Adrenal gland (tissue), 19 donors: ENCODE measurements at places on chromosomes 5 and 9. TPM values are rescaled to one million over a fixed set of nuclear protein-coding genes. Genes with fewer than 3 reads are reported as not detected.

The ANKH gene
- 33.5 TPM for total RNA-seq

The PIP5K1B gene
- total RNA-seq = 4.9 TPM

The CCL27 gene
- total RNA-seq = not detected

The SCGB3A2 gene
- not detected for total RNA-seq

The SIGMAR1 gene
- 78.2 TPM for total RNA-seq

The SOX30 gene
- 0.11 TPM for total RNA-seq

The OGN gene
- 24.3 TPM for total RNA-seq

The ACTBL2 gene
- not detected for total RNA-seq

The PCDHGA12 gene
- 13.9 TPM for total RNA-seq

The SLIT3 gene
- 94.1 TPM for total RNA-seq

- no peak for DNase-seq
Observed at GRCh38 chr9:77956555-77956954, 75.1 kb downstream of the GNAQ start.

- DNase-seq = no peak
Observed at GRCh38 chr5:141359790-141360426, at the start of gene PCDHGB2. Gene PCDHGB2 (plus strand): TSS chr5:141359994. CDS start chr5:141360136, 142 bp downstream.

GRCh38 chr5:151328734-151329133, 18.6 kb downstream of the SLC36A2 start:
- no peak for DNase-seq

GRCh38 chr9:110443866-110444220, 106.2 kb upstream of the TXNDC8 start:
- DNase-seq = no peak

DNA sequence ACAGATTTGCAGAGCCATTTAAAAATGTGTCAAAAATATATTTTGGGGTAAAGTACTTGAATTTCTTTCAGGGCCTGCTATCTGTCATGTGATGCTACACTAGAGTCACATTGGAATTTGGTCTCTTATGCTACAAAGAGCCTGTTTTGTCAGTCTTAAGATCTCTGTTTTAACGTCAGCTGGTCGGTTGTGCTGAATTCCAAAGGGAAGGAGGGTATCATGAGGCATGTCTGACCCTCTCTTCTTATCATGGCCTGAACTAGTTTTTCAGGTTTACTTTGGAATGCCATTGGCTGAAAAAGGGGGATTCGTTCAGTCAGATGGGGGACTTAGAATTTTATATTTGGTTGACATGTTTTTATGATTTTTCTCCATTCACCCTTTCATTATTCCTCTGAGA, 290.6 kb downstream of the CD180 start:
- DNase-seq = no peak

GRCh38 chr9:105141146-105141975, 103.1 kb upstream of the SLC44A1 start:
- DNase-seq = no peak

GRCh38 chr5:61627531-61627930, 295.5 kb downstream of the ZSWIM6 start:
- DNase-seq = no peak

- peak; percentile 67 for DNase-seq
Observed at GRCh38 chr9:19108038-19108437, 5.3 kb upstream of the HAUS6 start.

- DNase-seq = no peak
Observed at GRCh38 chr5:156476678-156477077, 149.7 kb downstream of the SGCD start.

GRCh38 chr5:126680191-126680817, 79.6 kb downstream of the PHAX start:
- DNase-seq = no peak

GRCh38 chr9:97384406-97385262, 27.3 kb upstream of the TDRD7 start:
- DNase-seq = no peak

DNA sequence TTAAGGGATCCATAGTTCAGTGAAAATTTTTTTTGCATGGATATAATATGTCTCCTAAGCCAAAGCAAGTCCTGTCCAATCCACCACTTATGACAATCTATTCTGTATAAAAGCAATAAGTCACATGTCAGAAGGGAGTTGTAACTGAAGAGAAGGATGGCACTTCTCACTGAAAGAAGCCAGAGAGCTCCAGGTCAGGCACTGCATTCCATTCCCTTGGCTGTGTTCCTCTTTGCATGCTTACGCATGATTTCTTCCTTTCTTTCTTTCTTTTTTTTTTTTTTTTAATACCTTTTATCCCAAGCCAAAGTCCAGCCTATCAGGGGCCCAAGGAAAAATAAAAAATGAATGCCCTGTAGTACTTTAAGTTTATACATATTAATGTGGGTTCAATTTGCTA, 39.8 kb downstream of the MAMDC2 start:
- no peak for DNase-seq

GRCh38 chr5:145683431-145683830, 151.7 kb downstream of the PRELID2 start:
- DNase-seq = no peak

- DNase-seq = no peak
Observed at GRCh38 chr9:3508521-3509291, 17.1 kb downstream of the RFX3 start.

DNA sequence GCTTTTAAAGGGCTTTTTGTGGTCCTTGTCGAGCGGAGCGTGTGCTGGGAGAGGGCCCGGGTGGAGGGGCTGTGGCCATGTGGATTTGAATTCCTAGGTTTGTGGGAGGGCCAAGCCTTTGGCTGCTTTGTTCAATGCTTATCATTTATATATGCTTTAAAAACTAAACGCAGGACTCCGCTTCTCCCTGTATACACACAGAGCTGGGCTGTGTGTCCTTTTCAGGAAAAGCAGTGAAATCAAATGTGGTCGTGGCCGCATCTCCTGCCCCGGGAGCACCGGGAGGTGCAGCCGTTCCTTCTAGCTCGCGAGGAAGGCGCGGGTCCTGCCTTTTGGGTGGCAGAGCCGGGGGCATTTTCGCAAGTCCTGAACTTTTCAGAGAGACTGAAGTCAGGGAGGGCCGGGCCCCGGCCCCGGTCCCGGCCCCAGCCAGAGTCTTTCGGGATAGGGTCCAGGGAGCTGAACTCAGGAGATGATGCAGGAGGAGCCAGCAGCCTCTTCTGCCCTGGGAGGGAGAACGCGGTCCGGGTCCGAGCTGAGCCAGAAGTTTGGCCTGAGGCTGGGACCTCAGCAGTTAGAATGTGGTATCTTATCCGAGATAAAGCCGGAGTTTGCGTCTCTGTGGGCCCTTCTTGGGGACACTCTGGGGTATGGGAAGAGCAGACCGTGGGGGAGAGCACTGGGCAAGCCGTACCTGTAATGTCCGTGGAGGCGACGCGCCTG, 158.8 kb downstream of the C9orf152 start:
- peak; percentile 28 for DNase-seq

GRCh38 chr5:89951876-89952275, 457.7 kb downstream of the CETN3 start:
- DNase-seq = no peak

DNA sequence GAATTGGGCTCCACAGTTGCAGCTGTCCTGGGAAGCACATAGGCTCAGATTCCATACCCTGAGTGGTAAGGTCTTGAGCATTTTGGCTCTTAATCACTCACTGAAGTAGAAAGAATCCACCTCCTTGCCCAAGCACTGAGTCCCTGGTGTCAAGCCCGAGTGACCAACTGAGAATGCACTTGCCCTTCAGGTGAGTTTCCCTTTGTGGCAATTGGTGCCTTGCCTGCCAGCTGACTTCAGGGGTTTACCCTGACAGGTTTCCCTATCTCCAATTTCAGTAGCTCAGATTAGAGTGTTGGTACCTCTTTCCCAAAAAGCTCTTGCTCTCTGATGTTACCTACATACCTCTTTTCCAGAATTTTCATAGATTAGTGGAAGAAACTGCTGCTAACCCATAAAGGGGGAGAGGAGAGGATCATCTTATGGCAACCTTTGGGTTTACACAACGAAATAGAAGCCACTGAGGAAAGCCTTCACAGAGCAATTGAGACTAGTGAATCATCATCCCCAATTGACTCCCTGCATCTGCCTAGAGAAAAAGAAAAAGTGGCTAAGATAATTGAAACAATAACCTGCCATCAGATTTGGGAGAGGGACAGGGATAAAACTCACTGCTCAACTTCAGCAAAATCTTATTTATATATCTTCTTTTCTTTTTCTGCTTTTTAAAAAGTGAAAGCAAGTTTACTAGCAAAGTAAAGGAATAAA, 48.6 kb downstream of the CCL28 start:
- DNase-seq = no peak

DNA sequence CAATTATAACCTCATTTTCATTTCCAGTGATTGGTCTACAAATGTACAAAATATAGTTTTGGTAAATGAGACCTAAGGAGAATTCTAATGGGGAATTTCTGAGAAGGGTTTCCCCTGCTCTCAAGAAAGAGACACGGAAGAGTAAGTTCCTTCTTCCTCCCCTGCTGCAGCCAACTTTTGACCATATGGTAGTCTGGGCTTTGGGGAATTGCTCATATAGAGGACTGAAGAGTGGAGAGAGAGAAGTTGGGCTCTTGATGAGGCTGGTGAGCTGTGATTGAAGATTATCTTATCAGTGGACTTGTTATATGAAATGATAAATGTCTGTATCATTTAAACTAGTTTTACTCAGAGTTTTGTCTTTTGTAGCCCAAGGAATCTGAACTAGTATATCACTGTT, 4.3 kb upstream of the LNPEP start:
- DNase-seq = no peak

GRCh38 chr5:88682131-88682530, 200.9 kb downstream of the MEF2C start:
- no peak for DNase-seq

DNA sequence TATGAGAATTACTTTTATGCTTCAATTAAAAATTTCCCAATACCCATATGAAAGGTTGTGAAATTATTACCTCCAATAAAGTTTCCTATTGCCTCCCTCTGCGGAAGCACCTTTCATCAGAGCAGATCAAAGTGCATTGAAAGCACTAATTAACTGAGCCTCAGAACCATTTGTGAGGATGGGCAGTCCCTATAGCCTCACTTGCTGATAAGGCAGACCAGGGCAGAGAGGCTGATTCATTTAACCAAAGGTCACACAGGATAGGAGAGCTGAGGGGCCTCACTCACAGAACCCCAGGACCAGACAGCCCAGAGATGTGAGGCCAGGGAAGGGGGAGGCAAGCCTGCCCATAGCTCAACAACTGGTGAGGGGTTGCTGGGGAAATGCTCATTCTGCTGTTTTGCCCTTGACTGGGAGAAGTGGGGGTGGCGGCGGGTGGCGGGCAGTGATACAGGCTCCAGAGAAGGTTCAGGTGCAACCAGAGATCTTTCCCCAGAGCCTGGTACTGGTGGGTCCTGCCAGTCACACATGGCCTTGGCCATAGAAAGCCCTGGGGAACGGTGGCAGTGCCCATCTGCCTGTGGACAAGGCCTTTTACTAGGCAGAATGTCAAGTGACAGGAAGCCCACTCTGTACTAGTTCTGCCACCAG, 57.9 kb downstream of the MACROH2A1 start:
- DNase-seq = no peak

DNA sequence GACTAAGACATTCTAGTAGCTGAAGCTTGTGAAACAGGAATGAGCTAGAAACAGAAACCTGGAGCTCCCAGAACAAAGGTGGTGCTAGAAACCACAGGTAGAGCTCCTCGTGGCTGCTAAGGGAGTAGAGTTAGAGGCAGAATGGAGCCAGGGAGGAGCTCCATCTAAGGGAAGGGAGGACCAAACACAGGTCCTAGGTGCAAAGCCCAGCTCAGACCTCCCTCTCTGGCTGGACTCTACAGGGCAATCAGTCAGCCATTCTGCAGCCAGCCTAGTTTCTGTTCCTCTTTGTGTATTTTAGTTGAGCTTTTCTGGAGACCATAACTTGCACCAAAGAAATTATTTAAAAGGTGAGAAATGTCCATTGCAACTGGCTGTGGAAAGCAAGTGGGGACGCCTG, 70.4 kb downstream of the CRB2 start:
- DNase-seq = no peak

GRCh38 chr5:62268234-62268633, 37.8 kb upstream of the KIF2A start:
- DNase-seq = no peak
